Activated T-cell treated with anti-CD3 and anti-CD28 coated beads, Interleukin-2, amount 50 U/mL, for 24 hours (primary cell): ENCODE measurements at places on chromosomes 1 and 21.
A peak's percentile ranks its signal among the peaks of the same experiment; 100 is the strongest.

GRCh38 chr1:226763905-226764264, 24.8 kb upstream of the ITPKB start:
- DNase-seq = peak; percentile 41

DNA sequence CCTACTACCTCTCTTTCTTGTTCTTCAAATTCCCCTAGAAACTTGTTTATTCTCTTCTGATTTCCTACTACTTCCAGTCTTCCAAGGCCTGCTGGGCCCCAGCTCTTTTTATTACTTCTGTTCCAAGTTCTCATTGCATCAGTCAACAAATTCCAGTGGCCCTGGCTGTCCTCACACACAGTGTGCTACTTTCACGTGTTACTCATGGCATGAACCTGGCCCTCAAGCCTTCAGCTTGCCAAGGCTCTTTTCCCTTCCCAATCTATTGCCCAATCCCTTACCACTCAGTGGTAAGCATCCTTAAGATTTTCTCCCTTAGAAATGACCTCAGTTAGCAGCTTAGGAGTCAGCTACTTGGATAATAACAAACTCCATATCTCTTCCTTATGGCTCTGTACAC, 613.5 kb downstream of the LMO4 start:
- DNase-seq = no peak

DNA sequence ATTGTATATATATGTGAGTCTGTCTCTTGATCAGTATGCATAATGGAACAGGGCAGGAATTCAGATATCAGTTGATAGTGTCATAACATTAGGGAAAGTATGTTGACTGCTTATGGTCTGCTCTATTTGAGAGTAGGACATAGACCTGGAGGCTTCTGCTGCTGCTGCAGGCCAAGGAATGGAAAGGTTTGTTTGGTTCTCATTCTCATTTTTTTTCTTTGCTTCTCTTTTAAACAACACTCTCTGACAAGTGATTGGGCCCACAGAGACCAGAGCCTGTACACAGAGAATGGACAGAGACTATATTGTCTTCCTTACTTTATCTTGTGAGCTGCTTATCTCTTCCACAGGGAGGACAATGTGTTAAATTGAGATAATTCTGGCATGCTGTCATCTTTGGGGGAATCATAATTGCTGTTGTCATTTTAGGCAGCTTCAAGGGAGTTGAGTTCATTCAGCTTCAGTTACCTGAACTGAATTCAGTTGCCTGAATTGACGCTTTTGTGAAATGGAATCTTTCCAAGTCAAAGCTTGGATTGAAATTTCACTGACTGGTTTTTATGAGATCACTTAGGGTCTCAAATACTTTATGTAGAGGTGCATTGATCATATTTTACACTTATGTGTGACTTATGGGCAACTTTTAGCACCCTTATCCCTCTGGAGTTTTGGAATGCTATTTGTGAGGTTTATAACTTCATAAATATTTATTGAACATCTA, 16.9 kb downstream of the CAP1 start:
- no peak for DNase-seq

GRCh38 chr21:23809573-23809972, 1797.7 kb downstream of the MRPL39 start:
- DNase-seq = no peak

DNA sequence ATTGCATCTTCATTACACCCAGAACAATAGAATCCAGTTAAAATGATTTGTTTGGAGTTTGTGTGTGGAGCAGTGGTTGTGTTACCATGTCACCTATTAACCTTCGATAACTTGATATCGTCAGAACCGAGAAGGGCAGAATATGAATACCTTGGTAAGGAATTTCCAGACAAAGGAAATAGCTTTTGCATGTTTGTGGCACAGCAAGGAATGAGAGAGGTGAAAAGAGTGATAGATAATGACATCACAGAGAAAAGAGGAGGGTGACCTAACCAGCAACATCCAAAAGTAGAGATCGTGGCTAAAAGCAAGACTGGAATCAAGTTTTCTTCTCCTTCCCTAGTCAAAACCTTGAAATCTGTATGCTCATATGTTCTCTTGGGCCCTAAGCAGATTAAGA, 244.6 kb upstream of the NEGR1 start:
- no peak for DNase-seq
